HCT116 (cell line): ENCODE measurements at places on chromosomes 7 and 10. TPM values are rescaled to one million over a fixed set of nuclear protein-coding genes. Genes with fewer than 3 reads are reported as not detected.

The C10orf53 gene
- total RNA-seq = not detected

The GJD4 gene
- total RNA-seq = not detected

The ZNF775 gene
- 4.5 TPM for total RNA-seq

GRCh38 chr7:157700231-157701005 is 363.6 kb downstream of the DNAJB6 start:
- H3K27ac ChIP-seq = no peak overlapping the region
- peaks cover 44% of the 10 kb centered on the region for H3K27me3 ChIP-seq
- H3K4me1 ChIP-seq = no peaks in the 10 kb centered on the region
- H3K4me3 ChIP-seq = no peak overlapping the region
- H3K36me3 ChIP-seq = no peaks in the 10 kb centered on the region

DNA sequence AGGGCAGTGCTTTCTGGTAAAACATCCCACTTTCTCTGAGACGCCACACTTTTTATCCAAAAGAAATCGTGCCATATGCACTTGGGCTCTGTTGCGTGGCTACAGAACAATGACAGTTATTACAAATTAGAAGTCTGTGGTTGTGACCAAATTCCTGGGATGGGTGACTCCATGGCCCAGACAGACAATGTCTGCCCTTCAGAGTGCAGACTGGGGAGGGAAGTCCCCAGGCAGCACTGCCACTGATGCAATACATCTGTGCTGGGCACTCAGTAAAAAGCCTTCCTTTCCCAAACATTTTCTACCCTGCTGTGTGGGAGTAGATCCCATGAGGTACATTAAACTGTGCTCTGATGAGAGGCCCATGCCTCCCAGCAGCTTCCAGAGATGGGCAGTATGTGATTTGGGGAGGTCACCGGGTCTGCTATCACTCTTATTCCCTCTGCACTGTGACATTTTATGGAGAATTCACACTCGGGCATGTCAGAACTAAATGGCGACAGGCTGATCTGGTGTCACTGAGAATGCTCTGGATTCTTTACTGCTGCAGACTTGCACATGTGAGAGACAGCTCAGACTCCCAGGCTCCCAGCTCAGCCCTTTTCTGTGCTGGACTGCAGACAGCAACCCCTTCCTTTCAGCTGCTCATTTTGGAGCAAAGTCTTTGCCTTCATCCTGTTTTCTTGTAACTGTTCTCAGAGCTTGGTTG is 243.5 kb upstream of the ZNF32 start:
- H3K27me3 ChIP-seq = peaks cover 38% of the 10 kb centered on the region

- H3K27ac ChIP-seq = no peak overlapping the region
- H3K4me1 ChIP-seq = peaks cover 27% of the 10 kb centered on the region
- no peaks in the 10 kb centered on the region for H3K36me3 ChIP-seq
- no peaks in the 10 kb centered on the region for H3K27me3 ChIP-seq
- no peak overlapping the region for H3K4me3 ChIP-seq
Measured at GRCh38 chr7:152702-153391, 39.5 kb upstream of the FAM20C start.

DNA sequence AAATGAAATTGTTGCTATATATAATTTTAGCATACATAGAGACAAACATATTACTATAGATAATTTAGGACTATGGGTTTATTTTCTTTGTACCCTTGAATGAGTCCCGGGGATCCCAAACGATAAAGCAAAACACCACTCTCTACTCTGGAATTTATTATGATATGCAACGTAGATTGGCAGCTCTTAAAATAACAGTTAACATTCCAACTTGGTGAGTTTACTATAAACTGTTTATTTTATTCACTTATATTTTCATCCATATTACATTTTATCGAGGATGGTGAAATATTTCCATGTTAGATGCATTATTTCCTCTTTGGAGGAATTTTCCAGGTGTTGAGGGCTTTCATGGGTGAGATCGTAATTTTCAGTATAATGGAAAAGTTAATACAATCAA is 138.7 kb upstream of the DGKB start:
- H3K27ac ChIP-seq = no peak overlapping the region
- DNase-seq = no peak
- H3K27me3 ChIP-seq = no peaks in the 10 kb centered on the region

DNA sequence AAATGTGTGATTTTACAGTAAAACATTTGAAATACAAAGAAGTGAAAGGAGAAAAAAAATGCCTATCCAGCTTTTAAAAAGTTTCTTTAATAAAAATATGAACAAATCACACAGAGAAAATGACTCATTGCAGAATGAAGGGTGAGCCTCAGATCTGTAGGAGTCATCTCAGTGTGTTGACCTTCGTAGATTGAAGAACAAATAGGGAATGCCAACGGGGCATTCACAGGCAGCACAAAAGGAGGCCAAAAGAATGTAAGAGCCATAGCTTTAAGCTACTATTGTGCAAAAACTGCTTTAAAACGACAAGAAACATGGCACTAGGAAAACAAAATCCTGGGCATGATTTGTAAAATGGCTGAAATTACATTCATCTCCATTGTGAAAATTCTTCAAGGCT is 782.7 kb upstream of the CELF2 start:
- no peak overlapping the region for H3K27ac ChIP-seq
- no peaks in the 10 kb centered on the region for H3K36me3 ChIP-seq
- H3K27me3 ChIP-seq = no peaks in the 10 kb centered on the region
- no peak for DNase-seq

- H3K4me3 ChIP-seq = no peak overlapping the region
- no peak for DNase-seq
- no peaks in the 10 kb centered on the region for H3K27me3 ChIP-seq
- no peaks in the 10 kb centered on the region for H3K4me1 ChIP-seq
Measured at GRCh38 chr7:112887337-112887736, 97.1 kb upstream of the TMEM168 start.

DNA sequence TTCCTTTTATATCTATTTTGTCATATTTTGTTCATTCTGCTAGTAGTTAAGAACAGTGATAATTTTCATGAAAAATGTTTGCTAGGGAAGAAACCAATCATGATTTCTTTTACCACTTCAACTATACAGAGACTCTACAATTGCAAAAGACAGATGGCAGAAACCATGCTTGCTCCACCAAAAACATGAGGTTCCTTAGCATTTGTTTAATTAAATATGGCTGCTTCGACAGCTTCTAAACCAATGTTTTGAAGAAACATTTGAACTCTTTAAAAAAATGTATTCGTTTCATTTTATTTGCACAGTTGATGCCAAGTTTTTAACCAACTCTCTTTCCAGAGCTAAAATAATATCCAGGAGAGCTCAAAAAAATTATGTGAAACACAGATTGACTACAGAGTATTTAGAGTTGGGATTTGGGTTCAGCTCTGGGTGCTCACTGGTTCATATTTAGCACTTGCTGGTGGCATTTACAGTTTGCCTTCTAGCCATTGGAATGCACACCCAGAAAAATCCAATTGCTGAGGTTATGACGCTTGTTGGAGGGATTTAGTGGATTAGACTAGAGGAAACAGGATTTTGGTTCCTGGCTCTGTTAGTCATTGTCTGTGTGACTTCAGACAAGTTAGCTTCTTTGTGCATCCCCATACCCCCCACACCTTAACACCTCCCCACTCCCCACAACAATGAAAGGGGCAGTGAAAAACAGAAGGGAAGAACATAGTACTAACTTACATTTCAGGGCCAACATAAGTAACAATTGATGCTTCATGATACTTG is 35.8 kb upstream of the SDHAF3 start:
- H3K27me3 ChIP-seq = 0 out of 2 replicates have a peak, but pooled peaks cover 4% of the 10 kb centered on the region
- H3K36me3 ChIP-seq = no peaks in the 10 kb centered on the region
- no peak overlapping the region for H3K4me3 ChIP-seq
- no peaks in the 10 kb centered on the region for H3K4me1 ChIP-seq

DNA sequence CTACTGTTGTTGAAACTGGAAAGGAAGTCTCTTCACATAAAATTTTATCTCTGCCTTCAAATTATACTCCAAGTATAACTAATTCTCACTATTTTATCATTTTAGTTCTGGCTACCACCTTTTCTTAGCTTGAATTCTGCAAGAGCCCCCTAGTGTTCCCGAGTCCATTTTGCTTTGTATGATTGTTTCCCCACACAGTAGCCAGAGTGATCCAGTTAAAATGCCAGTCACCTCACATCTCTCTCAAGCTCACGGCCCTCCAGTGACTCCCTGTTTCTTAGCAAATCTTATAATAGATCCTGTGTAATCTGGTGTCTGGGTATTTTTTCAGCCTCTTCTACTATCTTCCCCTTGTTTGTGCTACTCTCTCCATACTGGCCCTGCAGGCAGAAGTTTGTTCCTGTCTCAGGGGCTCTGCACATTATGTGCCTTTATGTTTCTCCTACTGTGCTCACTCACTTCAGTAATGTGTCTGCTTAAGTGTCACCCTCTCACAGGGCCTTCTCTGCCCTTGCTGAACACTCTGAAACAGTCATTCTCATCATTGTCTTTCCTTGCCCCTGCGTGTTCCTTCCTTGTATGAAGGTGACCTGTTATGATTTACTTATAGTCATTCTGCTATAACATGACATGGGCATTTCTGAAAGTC is 8.9 kb downstream of the WAC start:
- no peak overlapping the region for H3K27ac ChIP-seq
- peaks cover 76% of the 10 kb centered on the region for H3K36me3 ChIP-seq
- H3K4me1 ChIP-seq = no peaks in the 10 kb centered on the region
- no peak for DNase-seq
